ENCODE measurements at places on chromosomes 5 and 9.

DNA sequence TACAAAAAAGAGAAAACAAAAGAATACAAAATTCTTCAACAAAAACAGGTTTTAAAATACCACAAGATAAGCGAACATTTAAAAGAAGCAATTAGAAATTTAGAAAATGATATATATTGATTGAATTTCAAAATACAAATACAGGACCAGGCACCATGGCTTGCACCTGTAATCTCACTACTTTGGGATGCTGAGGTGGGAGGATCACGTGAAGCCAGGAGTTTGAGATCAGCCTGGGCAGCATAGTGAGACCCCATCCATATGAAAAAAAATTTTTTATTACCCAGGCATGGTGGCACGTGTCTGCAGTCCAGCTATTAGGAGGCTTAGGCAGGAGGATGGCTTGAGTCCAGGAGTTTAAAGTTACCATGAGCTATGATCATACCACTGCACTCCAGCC is 109.9 kb upstream of the SLC30A5 start:
- no peak for DNase-seq

GRCh38 chr5:146753641-146754040 is 124.9 kb downstream of the PPP2R2B start:
- DNase-seq: no peak

DNA sequence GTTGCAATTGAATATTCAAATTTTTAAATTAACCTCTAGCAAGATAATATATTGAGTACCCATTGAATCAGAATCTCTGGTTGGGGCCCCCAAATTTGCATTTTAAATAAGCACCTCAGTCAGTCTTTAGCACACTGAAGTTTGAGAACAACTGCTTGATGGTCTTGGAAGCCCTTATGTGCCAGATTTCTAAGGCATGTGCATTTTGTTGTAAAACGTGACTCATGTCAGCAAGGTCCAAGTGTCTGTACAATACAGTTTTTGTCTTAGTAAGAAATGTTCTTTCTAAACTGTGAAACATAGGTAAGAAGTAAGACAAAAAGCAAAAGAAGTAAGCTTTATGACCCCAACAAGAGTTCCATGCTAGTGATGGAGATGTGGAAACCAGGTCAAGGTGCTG is 59.1 kb upstream of the PHF2 start:
- DNase-seq: no peak

DNA sequence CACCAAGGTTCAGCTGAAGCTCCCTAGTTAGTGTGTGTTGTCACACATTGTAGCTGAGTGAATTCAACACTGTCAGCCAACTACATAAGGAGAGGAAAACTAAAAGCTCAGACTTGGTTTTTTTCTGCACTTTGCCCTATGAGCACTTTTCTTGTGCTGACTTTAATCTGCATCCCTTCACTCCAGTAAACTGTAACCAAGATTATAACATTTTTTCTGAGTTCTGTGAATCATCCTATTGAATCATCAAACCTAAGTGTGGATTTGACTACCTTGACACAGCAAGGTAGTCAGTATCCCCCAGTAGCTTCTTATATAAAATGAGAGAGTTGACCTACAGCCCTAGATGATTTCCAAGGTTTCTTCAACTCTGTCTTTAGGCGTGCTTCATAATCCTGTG is 325.0 kb downstream of the AGTPBP1 start:
- DNase-seq: no peak

DNA sequence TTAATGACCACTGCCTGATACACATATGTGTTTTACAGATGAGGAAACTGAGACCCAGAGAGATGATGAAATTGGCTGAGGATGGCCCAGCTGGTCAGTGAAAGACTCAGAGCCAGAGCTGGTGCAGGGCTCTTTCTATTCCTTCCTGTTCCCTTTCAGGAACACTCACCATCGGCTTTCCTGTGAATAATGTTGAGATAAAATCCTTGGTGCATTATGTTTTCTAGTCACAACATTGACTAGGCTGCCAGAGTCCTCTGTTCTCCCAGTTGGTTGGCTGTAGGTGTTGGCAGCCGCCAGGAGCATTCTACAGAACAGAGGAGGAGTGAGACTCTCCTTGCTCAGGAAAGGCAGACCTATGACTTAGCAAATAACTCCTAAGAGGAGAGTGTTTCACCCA is 14.8 kb downstream of the TGFBI start:
- DNase-seq: no peak
